ENCODE measurements at places on chromosomes 11 and 22. TPM values are rescaled to one million over a fixed set of nuclear protein-coding genes. Genes with fewer than 3 reads are reported as not detected.

P2RY2 gene
- 11.5 TPM for total RNA-seq

PLAAT5 gene
- not detected for total RNA-seq

CASP12 gene
- total RNA-seq: not detected

NECTIN1 gene
- total RNA-seq: 10.6 TPM

PATE2 gene
- total RNA-seq: not detected

NXPE2 gene
- not detected for total RNA-seq

CSF2RB gene
- not detected for total RNA-seq

SLN gene
- 2.8 TPM for total RNA-seq

CABP7 gene
- 0.21 TPM for total RNA-seq

BRD1 gene
- 15.3 TPM for total RNA-seq

DRICH1 gene
- 0.41 TPM for total RNA-seq
